Endothelial cell (in vitro differentiated cells): ENCODE measurements at places on chromosomes 2 and 18.

DNA sequence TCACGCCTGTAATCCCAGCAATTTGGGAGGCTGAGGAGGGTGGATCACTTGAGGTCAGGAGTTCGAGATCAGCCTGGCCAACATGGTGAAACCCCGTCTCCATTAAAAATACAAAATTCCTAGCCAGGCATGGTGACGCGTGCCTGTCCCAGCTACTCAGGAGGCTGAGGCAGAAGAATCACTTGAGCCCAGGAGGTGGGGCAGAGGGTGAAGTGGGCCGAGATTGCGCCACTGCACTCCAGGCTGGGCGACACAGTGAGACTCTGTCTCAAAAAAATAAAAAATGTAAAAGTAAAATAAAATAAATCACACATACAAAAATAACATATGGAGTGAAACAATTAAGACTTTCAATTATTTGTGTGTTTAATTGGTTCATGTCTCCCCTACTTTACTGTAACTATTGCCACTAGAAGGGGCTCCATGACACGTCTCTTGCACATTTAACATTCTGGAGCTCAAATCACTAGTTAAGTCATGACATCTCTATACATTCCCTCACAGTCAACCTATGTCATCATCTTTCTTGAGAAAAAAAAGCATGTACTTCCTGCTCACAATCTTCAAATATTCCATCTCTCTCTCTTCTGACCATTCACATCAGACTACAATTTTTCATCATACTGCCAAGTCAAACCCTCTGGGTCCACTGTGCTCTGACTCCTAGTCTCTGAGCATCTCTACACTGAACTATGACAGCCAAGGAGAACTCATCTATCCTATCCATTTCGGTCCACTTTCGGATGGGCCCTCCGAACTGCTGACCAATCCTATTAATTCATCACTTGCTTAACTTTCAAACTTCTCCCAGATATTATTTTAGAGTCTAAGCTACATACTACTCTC lies 6.7 kb downstream of the GFPT1 start:
- no peak for DNase-seq

- DNase-seq = no peak
Observed at GRCh38 chr2:53452957-53453748, 314.5 kb upstream of the CHAC2 start.

DNA sequence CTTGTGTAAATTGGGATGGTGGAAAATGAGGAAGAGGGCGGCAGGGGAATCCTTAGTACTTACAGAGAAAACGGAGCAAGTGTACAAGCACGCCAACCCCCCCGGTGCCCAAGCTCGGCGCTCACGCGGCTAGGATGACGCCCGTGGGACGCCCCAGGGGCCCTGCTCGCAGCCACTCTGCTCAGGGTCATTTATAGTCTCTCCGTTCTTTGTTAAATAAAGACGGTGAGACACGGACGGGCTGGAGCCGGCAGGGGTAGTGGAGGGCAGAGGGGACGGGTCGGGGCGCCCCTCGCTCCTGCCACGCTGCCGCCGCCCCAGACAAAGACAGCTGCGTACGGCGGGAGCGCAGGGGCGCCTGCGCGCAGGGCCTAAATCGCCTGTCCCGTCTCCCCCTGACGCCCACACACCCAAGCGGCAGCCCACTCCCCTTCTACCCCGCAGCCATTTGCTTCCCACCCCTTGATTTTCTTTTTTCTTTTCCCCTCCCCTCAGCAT lies 37.8 kb downstream of the PCBP1 start:
- peak; percentile 56 for DNase-seq

- peak; percentile 55 for DNase-seq
Observed at GRCh38 chr2:132668189-132668823, 1.7 kb downstream of the LYPD1 start.

DNA sequence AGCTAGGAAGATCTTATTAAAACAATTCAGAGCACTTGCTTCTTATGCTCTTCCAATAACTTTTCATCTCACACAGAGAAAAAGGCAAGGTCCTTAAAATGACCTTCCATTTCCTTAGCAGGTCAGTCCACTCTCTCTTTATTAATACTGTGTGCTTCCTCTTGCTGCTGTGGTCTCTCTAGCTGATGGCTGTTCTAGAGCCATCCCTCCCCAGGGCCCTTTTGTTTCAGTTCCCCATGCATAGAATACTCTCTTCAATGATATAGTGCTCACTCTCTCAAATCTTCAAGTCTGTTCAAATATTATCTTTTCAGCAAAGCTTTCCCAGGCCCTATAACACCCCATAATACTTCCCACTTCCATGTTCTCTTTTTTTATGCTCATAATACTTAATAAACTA lies 469.3 kb downstream of the METTL4 start:
- DNase-seq = no peak

DNA sequence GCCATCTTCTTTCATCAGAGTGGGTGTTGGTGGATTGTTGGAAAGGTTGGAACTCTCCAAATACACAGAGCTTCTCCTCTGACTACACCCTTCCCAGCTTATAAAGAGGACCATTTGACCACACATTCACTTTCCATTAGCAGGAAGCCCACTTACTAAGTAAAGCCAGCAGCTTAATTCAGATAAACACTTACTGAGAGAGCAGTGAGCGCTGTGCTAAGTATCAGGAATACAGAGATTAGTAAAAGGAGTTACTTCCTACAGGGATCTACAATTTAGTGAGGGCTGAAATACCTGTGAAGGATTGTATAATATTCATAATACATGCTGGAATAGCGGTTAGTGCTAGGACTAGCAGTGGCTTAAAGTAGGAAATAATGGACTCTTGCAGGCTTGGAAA lies 343.0 kb downstream of the NYAP2 start:
- no peak for DNase-seq

GRCh38 chr2:167135706-167136105 lies 247.4 kb downstream of the XIRP2 start:
- peak; percentile 44 for DNase-seq

DNA sequence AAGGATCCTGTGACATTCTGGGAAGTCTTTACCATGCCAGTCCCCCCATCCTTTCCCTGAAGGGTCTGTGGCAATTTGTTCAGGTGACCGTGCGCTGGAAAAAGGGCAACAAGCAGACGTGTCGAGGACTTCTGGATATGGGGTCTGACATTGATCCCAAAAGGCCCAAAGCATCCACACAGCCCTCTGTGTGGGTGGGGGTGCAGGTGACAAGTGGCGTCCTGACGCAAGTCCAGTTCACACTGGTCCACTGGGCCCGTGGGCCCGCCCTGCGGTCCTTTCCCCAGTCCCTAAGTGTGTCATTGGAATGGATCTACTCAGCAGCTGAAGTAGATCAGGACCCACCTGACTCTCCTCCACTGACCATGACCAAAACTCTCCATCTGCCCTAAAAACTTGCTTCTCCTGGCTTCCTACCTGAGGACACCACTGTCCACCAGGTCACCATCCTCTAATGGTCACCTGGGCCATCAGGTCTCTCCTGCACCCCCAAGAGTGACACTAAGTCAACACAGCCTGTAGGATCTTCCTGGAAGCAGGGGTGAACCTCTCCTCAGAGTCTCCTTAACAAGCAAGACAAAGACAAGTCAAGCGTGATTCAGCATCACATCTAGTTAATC lies 85.6 kb upstream of the SLC66A3 start:
- DNase-seq = no peak

DNA sequence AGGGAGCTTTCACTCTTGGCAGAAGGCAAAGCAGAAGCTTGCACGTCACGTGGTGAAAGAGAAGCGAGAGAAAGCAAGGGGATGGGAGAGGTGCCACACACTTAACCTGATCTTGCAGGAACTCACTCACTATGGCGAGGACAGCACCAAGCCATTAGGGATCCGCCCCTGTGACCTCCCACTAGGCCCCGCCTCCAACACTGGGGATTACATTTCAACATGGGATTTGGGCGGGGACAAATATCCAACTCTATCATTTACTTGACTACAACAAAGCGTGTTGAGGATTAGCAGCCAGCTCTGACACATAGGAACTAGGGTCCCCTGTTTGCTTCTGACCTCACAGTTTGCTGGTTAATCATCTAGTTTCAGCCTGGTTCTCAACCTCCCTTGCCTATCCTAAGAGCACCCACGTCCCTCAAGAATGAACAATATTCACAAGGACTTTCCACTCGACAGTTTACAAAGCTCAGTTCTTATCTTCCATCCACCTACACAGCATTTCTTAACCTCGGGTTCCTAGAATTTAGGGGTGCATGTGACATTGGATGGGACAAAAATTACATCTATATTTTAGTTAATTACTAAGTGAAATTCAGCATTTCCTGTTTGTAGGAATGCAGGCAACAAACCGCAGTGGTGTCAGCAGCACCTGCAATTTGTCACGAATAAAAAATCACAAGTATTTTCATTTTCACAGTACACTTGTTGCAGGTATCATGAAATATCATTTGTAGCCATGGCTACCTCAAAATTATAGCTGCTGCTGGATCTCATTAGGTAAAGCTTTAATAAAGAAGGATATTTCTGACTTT lies 36.0 kb downstream of the LBH start:
- DNase-seq = no peak

DNA sequence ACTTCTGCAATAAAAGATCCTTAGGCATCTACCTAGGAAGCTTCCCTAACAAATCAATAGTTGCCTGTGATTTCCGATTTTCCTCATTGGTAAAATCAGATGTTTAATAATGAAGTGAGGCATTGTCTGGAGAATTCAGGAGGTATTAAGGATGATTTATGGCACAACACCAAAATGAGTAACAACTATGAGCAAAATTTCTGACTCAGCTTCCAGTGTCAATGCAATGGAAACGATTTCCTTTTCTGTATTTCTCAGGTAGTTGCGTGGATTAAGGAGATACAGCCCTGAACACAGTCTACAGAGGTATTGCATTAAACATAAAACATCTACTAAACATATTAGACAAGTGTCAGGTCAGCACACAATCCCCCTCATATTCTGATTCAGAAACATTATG lies 99.5 kb downstream of the EPB41L3 start:
- no peak for DNase-seq

DNA sequence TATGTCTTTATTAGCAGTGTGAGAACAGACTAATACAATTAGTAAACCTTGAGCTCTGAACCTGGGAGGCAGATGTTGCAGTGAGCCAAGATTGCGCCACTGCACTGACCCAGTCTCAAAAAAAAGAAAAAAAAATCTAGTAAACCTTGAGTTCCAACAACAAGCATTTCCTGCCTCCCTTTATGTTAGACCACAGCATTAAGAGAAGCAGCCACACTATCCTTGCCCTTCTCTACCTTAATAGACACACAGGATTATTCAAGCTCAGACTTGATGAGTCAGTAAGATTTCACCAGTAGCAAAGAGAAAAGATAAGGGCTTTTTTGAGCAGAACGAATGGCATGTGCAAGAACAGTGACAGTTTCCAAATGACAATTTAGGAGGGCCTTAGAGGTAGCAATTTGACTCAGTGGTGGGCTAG lies 18.0 kb upstream of the GLS start:
- DNase-seq = no peak

GRCh38 chr2:190205657-190206056 lies 114.0 kb downstream of the HIBCH start:
- DNase-seq = no peak

DNA sequence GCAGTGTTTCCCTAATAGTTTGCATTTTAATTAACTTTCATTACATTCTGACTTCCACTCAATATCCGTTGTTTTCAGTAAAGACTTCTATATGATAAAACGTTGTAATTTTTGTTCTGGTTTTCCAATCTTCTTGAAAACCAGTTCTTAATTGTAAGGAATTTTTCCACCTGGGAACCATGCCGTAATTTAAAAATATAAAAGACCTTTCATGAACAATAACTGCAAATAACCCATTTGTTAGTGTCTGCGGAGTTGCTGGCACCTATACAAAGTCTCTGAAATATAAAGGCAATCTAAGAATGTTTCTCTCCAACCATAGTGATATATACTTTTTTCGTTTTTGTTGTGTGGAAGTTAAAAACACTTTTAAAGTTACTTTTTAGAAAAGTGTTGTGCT lies 7.7 kb upstream of the SATB2 start:
- no peak for DNase-seq

- DNase-seq = no peak
Observed at GRCh38 chr2:197877038-197877437, 72.6 kb downstream of the PLCL1 start.

GRCh38 chr18:77203851-77204250 lies 45.8 kb upstream of the GALR1 start:
- DNase-seq = no peak

DNA sequence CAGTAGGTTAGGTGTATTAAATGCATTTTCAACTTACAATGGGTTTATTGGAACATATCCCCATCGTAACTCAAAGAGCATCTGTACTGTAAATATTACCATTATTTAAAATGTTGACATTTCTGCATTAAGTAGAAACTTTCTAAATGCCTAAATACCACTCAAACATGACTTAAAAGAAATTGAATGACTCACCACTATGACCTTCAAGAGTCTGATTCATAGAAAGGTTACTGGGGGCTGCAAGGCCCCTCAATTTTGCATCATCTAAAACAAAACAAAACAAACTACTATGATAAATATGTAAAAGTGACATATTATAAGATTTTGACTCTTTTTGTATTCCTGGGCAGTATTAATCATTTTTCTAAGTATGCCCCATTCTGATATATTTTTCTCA lies 7.6 kb downstream of the WDR35 start:
- DNase-seq = no peak

GRCh38 chr2:182220335-182220734 lies 206.5 kb downstream of the PDE1A start:
- no peak for DNase-seq

DNA sequence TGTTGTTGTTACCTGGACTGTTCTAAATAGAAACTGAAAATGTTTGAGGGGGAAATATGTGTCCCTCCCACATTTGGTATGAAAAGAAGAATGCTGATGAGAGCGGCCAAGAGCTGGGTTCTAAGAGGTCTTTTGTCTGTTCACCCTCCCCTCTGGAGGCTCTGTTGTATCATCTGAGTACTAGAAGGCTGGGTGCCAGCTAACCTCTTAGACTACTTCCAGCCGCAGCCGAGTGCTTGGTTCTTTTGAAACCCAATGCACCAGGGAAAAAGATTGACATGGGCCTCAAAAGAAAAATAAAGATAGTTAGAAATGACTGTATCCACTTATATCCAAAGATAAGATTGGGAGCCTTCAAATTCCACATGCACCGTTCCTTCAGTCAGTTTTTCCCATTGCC lies 255.9 kb downstream of the TXNL1 start:
- DNase-seq = no peak

DNA sequence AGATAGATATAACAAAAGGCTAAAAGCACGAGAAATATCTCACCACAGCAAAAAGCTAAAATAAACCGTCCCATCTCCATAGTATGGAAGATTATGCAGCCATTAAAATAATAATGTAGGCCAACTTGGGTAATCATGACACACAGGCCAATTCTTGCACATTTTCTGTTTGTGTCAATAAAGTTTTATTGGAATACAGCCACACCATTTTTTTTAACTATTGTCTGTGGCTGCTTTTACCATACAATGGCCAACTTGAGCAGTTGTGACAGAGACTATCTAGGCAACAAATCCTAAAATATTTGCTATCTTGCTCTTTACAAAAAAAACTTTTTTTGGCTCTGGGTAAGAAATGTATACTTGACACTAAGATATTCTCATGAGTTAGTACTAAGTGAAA lies 212.5 kb downstream of the LRRTM4 start:
- no peak for DNase-seq

DNA sequence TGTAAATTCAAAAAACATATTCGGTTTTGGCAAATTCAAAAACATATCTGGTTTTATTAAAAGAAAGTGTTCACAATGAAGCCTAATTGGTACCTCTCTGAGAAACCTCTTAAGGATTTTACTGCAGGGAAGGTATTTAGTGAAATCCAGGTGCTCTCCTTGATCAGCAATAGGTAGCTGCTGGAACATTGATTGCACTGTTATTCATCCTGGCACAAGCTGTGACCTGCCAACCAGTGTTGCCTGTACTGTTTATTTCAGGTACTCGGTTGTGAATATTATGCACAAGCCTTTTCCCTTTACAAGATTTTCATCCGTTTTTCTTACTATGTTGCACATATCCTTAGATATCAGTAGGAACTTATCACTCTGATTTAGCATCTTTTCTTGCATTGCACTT lies 155.8 kb upstream of the ZEB2 start:
- no peak for DNase-seq
